ENCODE measurements at places on chromosomes 4 and X.

- no peak for DNase-seq
These were observed 383.6 kb downstream of the ADGRL3 start for GRCh38 chr4:61583696-61584095.

- DNase-seq = no peak
These were observed 317.0 kb downstream of the ADGRL3 start for GRCh38 chr4:61517144-61517543.

DNA sequence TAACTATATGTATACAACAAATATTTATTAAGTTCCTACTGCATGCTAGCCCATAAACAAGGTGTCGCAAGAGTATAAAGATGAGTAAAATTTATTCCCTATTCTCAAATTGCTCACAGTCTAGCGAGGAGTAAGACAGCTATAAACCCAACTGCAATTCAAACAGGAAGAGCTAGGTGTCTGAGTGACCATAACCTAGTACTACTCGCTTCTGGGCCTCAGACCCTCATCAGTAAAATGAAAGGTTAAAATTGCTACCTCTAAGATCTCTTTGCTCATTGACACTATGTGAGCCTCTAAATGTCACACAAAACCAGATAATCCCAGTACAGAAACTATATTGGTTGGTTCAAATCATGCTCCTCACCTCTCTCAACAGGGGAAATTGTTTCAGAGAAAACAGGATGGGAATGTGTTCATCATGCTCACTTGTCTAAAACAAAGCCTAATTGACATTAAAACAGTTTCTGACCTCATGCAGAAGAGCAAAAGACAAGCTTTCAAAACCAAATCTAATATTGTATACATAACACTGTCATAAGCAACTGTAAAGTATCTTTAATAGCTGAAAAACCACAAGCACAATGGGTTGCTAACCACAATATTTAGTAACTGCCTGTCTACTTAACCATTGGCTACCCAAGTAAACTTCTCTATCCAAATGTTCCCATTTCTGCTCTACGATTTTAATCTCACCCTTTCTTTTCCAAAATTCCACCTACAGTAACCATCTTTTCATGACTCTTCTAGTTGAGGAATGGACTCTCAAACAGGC is 264.6 kb upstream of the FMR1 start:
- no peak for DNase-seq

DNA sequence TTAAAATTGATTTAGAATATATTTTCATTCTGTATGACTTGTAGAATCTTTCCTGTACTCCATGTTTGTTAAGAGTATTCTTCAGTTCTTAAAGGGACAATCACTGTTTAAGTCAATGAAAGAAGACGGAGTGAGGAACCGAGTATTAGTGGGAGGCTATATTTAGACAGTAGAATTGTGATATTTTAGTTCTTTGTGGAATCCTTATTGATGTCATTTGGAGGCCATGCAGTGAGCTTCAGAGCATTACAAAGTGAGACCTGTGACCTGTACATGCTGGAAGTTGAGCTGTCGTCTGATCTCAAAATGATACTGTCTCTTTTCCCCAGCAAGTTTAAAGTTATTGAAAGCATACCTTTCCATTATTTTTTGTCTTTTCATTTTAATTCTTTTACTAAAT is 394.7 kb downstream of the GALNTL6 start:
- DNase-seq = no peak

- DNase-seq = no peak
These were observed 313.2 kb downstream of the ANTXR2 start for GRCh38 chr4:79759793-79760192.

DNA sequence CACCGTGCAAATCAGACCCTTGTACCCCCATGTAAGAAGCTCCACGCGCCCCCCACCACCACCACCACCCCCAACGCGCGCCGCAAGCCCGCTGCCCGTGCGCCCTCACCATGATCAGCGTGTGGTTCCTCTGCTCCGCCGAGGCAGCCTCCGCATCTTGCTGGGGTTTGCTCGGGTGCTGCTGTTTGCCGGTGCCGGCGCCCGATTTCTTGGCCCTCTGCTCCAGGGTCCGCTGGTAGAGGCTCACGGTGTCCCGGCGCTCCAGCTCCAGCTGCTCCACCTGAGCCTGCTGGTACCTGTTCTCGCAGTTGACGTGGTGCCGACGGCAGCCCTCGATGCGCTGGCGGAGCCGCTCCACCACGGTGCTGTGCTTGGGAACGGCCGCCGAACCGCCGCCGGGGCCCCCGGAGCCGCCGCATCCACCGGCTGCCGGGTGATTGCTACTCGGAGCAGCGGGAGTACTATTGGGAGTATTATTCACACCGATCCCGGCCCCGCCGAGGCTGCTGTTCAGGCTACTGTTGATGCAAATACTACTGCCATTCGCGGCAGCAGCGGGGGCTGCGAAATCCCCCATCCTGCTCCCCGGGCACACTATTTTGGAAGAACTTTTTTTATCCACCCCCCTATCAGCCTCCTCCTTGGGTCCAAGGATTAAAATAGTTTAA is 1.1 kb downstream of the MAML3 start:
- peak; percentile 19 for DNase-seq

- no peak for DNase-seq
These were observed 139.6 kb downstream of the SOWAHB start for GRCh38 chr4:76758290-76758882.

- no peak for DNase-seq
These were observed 7.4 kb downstream of the WDR44 start for GRCh38 chrX:118353081-118353850.

DNA sequence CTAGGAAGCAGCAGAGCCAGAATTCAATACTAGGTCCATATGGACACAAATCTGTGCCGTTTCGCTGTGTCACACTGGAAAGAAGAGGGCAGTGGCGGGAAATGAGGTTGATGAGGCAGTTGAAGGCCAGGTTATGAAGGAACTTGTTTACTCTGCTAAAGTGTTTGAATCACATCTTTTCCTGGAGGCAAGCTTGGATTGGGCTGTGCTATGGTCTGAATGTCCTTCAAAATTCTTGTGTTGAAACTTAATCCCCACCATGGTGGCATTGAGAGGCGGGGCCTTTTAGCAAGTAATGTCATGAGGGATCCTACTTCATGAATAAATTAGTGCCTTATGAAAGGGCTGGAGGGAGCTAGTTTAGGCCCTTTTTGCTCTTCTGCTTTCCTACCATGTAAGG is 2.1 kb upstream of the ERCC6L start:
- no peak for DNase-seq

DNA sequence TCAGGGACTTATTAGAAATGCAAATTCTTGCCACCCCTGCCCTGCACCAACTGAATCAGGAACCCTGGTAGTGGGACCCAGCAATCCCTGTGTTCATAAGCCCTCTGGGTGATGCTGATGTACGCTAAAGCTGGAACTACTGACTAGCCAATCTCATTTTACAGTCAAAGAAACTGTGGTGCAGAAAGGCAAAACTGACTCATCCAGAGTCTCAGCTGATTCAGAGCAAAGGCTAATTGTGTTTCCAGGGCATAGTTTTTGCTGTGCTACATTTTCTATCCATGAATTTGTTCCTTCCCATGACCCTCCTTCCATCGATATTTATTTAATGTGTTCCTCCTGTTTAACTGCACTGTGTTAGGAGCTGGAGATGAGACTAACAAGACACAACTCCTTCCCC is 207.5 kb downstream of the REPS2 start:
- no peak for DNase-seq

DNA sequence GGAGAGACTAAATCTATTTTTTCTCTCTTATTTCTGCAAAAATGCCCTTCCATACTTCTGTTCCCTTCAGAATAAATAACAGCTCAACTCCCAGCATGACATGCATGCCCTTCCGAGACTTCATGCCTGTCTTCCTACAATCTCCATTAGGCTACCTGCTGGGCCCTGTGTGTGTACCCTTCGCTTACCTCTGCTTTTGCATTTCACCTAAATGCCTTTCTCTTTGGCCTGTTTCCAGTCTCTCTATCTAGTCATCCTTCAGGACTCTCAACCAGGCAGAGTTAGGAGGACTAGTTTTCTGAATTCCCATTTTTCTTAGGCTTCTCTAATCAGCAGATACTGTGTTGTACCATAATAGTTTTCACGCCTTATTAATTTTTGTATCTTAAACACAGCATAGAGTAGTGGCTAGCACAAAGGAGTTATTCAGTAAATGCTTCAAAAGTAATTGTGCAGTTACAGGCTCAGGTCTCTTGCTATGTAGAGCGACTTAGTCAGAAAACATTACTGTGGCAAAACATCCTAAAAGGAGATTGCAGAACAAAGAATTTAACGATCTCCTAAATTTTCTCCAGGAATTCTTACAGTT is 20.5 kb downstream of the SEPTIN11 start:
- no peak for DNase-seq

- DNase-seq = no peak
These were observed 31.0 kb downstream of the MTHFD2L start for GRCh38 chr4:74188912-74189311.

DNA sequence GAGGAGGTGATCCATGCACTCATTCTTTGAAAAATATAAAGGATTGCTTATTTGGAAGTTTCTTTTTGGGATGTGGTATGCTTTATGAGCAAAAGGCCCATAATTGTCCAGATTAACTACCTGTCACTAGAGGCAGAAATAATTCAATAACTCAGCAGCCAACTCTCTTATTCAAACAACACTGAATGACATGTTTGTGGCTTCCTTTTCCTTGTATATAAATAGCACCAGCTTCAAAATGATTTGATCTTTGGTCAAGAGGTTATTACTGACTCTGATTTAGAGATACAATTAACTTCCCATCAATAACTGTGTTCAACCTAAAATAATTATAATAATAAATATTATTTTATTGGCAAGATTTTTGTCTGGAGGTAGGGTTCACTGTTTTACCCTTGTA is 232.3 kb downstream of the AFF2 start:
- DNase-seq = no peak

Measured in GM12891 (cell line).